ENCODE measurements at places on chromosomes 5 and 9. TPM values are rescaled to one million over a fixed set of nuclear protein-coding genes. Genes with fewer than 3 reads are reported as not detected.

- peaks cover 4% of the 10 kb centered on the region for H3K4me1 ChIP-seq
- H3K27ac ChIP-seq = no peak overlapping the region
- no peaks in the 10 kb centered on the region for H3K27me3 ChIP-seq
- H3K4me3 ChIP-seq = no peak overlapping the region
- peaks cover 3% of the 10 kb centered on the region for H3K36me3 ChIP-seq
These were observed 79.3 kb downstream of the TLE1 start for GRCh38 chr9:81609782-81610739.

DNA sequence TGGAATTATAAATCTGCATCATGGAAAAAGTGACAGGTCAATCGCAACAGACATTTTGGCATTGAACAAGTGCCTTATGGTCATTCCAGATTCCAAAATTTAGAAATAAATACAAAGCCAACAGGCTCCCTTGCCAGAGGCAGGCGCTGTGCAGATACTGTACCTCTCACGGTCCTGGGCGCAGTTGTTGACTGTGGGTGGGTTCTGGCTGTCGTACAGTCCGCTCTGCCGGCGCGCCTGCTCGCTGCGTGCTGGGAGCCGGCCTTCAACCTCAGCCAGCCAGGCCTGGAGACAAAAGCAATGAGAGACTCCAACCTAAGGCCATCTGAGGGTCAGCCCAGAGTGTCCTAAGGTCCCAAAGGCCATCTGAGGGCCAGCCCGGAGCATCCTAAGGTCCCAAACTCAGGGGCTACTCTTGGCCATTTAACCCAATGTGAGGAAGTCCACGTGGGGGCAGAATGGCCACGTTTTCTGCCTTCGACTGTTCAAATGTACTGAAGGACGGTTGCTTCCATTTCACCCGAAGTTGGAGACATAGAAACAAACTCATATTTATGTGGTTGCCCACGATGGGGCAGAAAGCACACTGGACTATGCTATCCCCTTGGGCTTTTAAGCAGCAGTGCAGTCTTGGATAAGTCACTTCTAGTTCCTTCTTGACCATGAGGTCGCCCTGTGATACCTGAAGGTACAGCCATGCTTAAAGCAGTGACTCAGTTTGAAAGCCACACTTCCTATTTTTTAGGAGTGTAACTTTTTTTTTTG lies 65.2 kb downstream of the USP20 start:
- H3K27me3 ChIP-seq = no peaks in the 10 kb centered on the region
- DNase-seq = no peak
- no peak overlapping the region for H3K27ac ChIP-seq
- peaks cover 16% of the 10 kb centered on the region for H3K36me3 ChIP-seq
- no peak overlapping the region for H3K4me3 ChIP-seq

- H3K4me3 ChIP-seq = no peak overlapping the region
- no peaks in the 10 kb centered on the region for H3K4me1 ChIP-seq
- peaks cover 74% of the 10 kb centered on the region for H3K27me3 ChIP-seq
- no peaks in the 10 kb centered on the region for H3K36me3 ChIP-seq
- peak; percentile 31 for DNase-seq
- H3K27ac ChIP-seq = no peak overlapping the region
These were observed 96.0 kb downstream of the ANXA2R start for GRCh38 chr5:42943931-42944631.

DNA sequence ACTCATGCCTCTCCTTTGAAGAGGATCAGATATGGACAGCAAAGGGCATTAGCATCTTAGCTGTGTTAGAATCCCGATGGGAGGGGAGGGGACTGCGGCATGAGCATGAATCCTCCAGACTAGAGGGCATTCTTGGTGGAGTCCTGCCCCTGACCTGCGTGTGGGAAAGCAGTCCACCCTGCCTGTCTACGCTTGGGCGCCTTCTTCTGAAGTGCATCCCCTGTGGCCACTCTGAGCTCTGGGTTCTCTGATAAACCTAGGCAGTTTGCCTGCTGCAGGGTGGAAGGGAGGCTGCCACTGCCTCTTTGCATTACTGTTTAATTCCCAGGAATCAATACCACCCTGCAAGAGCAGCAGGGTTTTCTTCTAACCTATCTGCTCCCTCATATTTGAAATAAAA lies 169.3 kb downstream of the INSYN2B start:
- no peaks in the 10 kb centered on the region for H3K27me3 ChIP-seq
- no peaks in the 10 kb centered on the region for H3K36me3 ChIP-seq
- no peaks in the 10 kb centered on the region for H3K4me1 ChIP-seq
- H3K4me3 ChIP-seq = no peak overlapping the region
- H3K27ac ChIP-seq = no peak overlapping the region

- H3K4me3 ChIP-seq = no peak overlapping the region
- no peak overlapping the region for H3K27ac ChIP-seq
- no peak for DNase-seq
- H3K4me1 ChIP-seq = peaks cover 35% of the 10 kb centered on the region
These were observed 255.7 kb downstream of the ENC1 start for GRCh38 chr5:74384851-74385250.

GRCh38 chr9:134366223-134367031 lies 40.2 kb downstream of the RXRA start:
- H3K27ac ChIP-seq = peak overlapping the region; percentile 90
- H3K27me3 ChIP-seq = no peaks in the 10 kb centered on the region
- DNase-seq = peak; percentile 88
- H3K4me3 ChIP-seq = no peak overlapping the region
- H3K4me1 ChIP-seq = peaks cover 17% of the 10 kb centered on the region
- H3K36me3 ChIP-seq = no peaks in the 10 kb centered on the region

DNA sequence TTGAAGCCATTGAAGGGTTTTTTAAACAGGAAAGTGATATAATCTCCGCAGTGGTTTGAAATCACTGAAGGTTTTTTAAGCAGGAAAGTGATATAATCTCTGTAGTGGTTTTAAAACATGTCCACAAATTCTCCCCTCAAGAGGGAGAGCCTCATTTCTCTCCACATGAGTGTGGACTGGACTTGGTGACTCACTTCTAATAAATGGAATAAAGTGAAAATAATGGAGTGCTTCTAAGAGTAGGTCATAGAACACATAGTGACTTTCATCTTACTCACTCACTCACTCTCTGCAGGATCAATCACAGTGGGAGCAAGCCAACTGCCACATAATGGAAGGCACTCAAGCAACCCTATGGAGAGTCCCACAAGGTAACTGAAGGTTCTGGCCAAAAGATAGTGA lies 12.0 kb downstream of the CTNNAL1 start:
- H3K27ac ChIP-seq = no peak overlapping the region
- no peaks in the 10 kb centered on the region for H3K4me1 ChIP-seq
- no peak for DNase-seq
- H3K36me3 ChIP-seq = peaks cover 21% of the 10 kb centered on the region
- no peaks in the 10 kb centered on the region for H3K27me3 ChIP-seq

DNA sequence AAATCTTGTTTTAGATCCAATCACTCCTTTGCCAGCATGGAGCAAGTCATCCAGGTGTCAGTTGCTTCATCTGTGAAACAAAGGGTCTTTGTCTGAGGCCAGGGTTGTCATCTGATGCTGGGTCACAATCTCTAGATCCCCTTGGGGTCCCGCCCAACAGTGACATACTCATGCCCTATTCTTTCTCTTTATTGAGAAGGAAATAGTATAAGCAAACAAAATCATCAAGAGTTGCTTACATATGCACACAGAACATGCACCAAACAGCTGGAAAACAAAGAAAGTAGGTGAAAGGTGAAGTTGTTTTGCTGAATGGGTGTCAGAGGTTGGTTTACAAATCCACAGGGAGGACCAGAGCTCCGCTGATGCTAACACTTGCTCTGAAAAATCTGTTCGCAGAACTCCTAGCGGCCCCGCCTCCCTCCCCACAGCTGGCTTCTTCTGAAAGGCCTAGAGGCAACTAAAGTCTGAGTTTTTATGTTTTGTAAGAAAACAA lies 106.1 kb upstream of the SLC44A1 start:
- peak; percentile 44 for DNase-seq
- no peaks in the 10 kb centered on the region for H3K27me3 ChIP-seq
- no peak overlapping the region for H3K4me3 ChIP-seq
- H3K36me3 ChIP-seq = no peaks in the 10 kb centered on the region

- no peaks in the 10 kb centered on the region for H3K36me3 ChIP-seq
- no peak overlapping the region for H3K4me3 ChIP-seq
- H3K27me3 ChIP-seq = no peaks in the 10 kb centered on the region
- H3K27ac ChIP-seq = no peak overlapping the region
- DNase-seq = no peak
- H3K4me1 ChIP-seq = peaks cover 18% of the 10 kb centered on the region
These were observed 151.5 kb upstream of the NR3C1 start for GRCh38 chr5:143554918-143555477.

DNA sequence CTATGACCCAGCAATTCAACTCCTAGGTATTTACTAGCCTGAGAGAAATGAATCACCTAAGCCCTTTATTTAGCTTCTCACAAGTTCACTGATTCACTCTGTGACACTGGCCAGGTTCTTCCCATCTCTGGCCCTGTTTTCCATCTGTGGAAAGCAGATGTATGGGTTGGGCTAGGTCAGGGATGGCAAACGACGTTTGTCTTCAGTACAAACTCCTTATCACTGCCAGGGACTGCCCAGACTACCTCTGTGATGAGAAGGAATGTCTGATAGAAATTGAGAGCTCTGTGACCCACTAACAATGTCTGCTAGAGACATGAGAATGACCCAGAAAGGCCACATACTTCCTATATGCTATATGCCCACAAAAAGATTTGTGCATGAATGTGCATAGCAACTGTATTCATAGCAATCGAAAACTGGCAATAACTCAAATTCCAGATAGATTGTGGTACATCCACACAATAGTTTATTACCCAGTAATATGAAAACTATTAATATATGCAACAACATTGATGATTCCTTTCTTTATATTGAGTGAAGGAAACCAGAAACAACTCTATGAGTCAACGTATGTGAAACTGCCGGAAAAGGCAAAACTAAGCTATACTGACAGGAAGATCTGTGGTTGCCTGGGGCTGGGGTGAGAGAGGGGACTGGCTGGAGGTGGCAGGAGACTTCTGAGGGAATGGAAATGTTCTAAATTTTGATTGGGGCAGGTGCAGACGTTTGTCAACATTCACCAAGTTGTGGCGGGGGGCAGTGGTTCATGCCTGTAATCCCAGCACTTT lies 32.0 kb upstream of the ADAM19 start:
- H3K4me1 ChIP-seq = no peaks in the 10 kb centered on the region
- no peak overlapping the region for H3K27ac ChIP-seq
- DNase-seq = no peak
- no peaks in the 10 kb centered on the region for H3K36me3 ChIP-seq
- no peak overlapping the region for H3K4me3 ChIP-seq
- no peaks in the 10 kb centered on the region for H3K27me3 ChIP-seq

DNA sequence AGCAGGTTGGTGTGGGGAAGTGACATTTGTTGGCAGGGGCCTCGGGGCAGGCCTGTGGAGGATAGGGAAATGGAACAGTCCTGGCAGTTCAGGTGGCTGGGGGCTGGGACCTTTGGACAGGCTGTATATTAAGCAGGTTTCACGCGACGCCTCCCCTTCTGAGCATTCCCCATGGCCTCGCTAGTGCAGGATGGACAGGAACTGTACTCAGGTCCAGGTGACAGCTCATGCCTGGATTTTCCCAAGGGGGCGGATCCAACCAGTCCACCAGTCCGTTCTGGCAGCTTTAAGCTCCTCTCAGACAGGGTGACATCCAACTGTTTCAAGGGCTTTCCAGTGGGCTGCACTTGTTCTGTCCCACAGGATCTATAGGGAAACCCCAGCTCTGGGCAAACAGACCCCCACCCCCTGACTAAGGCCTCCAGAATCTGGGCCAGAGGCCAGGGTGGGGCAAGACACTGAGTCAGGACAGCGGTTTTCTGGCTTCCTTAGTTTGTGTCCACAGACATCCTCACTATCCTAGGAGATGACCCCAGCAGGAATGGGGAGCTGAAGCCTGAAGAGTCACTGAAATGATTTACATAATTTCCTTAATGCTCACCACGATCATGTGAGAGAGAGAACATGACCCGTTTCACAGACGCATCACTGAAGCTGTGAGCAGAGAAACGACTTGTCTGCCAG lies 20.9 kb downstream of the CSF2 start:
- no peak overlapping the region for H3K4me3 ChIP-seq
- no peaks in the 10 kb centered on the region for H3K4me1 ChIP-seq
- H3K27me3 ChIP-seq = no peaks in the 10 kb centered on the region
- DNase-seq = no peak
- H3K36me3 ChIP-seq = no peaks in the 10 kb centered on the region
- H3K27ac ChIP-seq = no peak overlapping the region

- no peak overlapping the region for H3K4me3 ChIP-seq
- peak; percentile 92 for DNase-seq
- H3K4me1 ChIP-seq = peaks cover 12% of the 10 kb centered on the region
- no peaks in the 10 kb centered on the region for H3K36me3 ChIP-seq
These were observed 48.7 kb downstream of the KIAA1958 start for GRCh38 chr9:112535301-112535700.

DNA sequence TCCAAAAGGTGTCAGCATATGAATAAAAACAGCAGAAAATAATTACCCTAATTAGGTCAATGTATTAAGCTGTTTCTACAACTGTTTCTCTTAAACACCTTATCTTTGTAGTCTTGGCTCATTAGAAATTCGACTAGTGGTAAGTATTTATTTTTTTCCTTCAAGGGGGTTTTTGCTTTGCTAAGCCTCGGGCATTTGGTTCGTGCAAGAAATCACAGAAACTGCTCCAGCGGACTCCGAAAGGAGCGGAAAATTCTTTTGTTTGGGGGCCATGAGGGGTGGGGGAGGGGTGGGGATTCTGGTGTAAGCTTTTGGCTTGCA lies 757 bp downstream of the ZBED3 start:
- H3K4me3 ChIP-seq = peak overlapping the region; percentile 71
- DNase-seq = no peak
- H3K4me1 ChIP-seq = peaks cover 19% of the 10 kb centered on the region
- H3K36me3 ChIP-seq = no peaks in the 10 kb centered on the region
- no peaks in the 10 kb centered on the region for H3K27me3 ChIP-seq

- H3K27me3 ChIP-seq = no peaks in the 10 kb centered on the region
- H3K27ac ChIP-seq = no peak overlapping the region
- DNase-seq = no peak
These were observed 20.6 kb upstream of the CDH6 start for GRCh38 chr5:31172881-31173280.

- H3K27ac ChIP-seq = no peak overlapping the region
- DNase-seq = no peak
- no peaks in the 10 kb centered on the region for H3K27me3 ChIP-seq
- H3K4me3 ChIP-seq = no peak overlapping the region
These were observed 4.9 kb downstream of the EDF1 start for GRCh38 chr9:136860933-136861873.

GRCh38 chr9:18811171-18811570 lies 221.8 kb downstream of the SAXO1 start:
- no peak overlapping the region for H3K27ac ChIP-seq
- H3K4me1 ChIP-seq = peaks cover 10% of the 10 kb centered on the region
- no peak for DNase-seq
- no peak overlapping the region for H3K4me3 ChIP-seq
- no peaks in the 10 kb centered on the region for H3K36me3 ChIP-seq

NAA35 gene
- total RNA-seq = 33.9 TPM

SAXO1 gene
- total RNA-seq = 0.54 TPM

THBS4 gene
- 4.2 TPM for total RNA-seq

SLC27A6 gene
- total RNA-seq = 0.83 TPM

TEK gene
- 76.1 TPM for total RNA-seq

NTRK2 gene
- 6.2 TPM for total RNA-seq

NDUFS6 gene
- 38.4 TPM for total RNA-seq

SHROOM1 gene
- 21.9 TPM for total RNA-seq

HTR4 gene
- total RNA-seq = 0.18 TPM

SLC34A1 gene
- total RNA-seq = not detected

LCN15 gene
- not detected for total RNA-seq

SPINK7 gene
- not detected for total RNA-seq

HSPB3 gene
- total RNA-seq = not detected

FAM153A gene
- 14.4 TPM for total RNA-seq

SGCD gene
- 20.9 TPM for total RNA-seq

Data from lung (tissue), 17 donors.